Glutamatergic neuron (in vitro differentiated cells): ENCODE measurements at places on chromosomes 5 and 9. TPM values are rescaled to one million over a fixed set of nuclear protein-coding genes. Genes with fewer than 3 reads are reported as not detected.

GRCh38 chr9:91958174-91958573 is 8.1 kb upstream of the ROR2 start:
- H3K4me3 ChIP-seq = no peak overlapping the region
- H3K36me3 ChIP-seq = peaks cover 11% of the 10 kb centered on the region
- H3K4me1 ChIP-seq = no peaks in the 10 kb centered on the region

Gene FBXL7
- total RNA-seq = 25.3 TPM

- H3K27ac ChIP-seq = no peak overlapping the region
- H3K27me3 ChIP-seq = no peaks in the 10 kb centered on the region
- H3K36me3 ChIP-seq = peaks cover 26% of the 10 kb centered on the region
- no peak overlapping the region for H3K4me3 ChIP-seq
- no peak for DNase-seq
These were observed 43.5 kb downstream of the PTPDC1 start for GRCh38 chr9:94127806-94128205.

Gene MEGF9
- total RNA-seq = 25.4 TPM

Gene PCDHB13
- 12.7 TPM for total RNA-seq

GRCh38 chr5:45105491-45105994 is 296.8 kb downstream of the MRPS30 start:
- H3K27ac ChIP-seq = no peak overlapping the region
- H3K4me1 ChIP-seq = no peaks in the 10 kb centered on the region
- no peaks in the 10 kb centered on the region for H3K36me3 ChIP-seq
- H3K27me3 ChIP-seq = peaks cover 1% of the 10 kb centered on the region
- no peak for DNase-seq

DNA sequence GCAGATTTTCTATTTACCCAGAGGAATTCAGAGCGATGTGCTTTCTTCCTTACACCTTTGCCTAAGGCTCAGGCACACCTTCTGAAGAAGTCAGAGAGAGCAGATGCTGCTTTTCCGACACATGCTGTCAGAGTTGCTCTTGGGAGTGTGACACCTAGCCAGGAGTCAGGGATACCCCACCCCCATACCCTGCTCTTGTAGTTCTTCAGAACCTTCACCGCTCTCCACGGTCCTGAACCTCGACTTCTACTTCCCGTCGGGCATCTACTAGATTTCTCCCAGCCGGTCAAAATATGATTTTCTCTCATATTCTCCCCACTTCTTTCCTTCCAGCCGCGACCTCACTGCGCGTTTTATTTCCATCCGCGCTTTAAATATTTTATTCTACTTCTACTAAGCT is 1.7 kb downstream of the GRIN3A start:
- H3K4me1 ChIP-seq = peaks cover 2% of the 10 kb centered on the region
- no peak overlapping the region for H3K27ac ChIP-seq
- no peak for DNase-seq
- peaks cover 10% of the 10 kb centered on the region for H3K27me3 ChIP-seq

Gene FAM153A
- total RNA-seq = not detected

Gene ENC1
- total RNA-seq = 302 TPM

Gene SLC6A18
- not detected for total RNA-seq

GRCh38 chr5:126778675-126779403 is 1.9 kb downstream of the LMNB1 start:
- peaks cover 10% of the 10 kb centered on the region for H3K4me1 ChIP-seq
- DNase-seq = no peak

- DNase-seq = no peak
- no peak overlapping the region for H3K27ac ChIP-seq
- no peaks in the 10 kb centered on the region for H3K27me3 ChIP-seq
- H3K36me3 ChIP-seq = no peaks in the 10 kb centered on the region
- H3K4me3 ChIP-seq = no peak overlapping the region
These were observed 1158.6 kb upstream of the CDH6 start for GRCh38 chr5:30034870-30035269.

- H3K4me3 ChIP-seq = no peak overlapping the region
- no peaks in the 10 kb centered on the region for H3K36me3 ChIP-seq
- DNase-seq = no peak
- no peaks in the 10 kb centered on the region for H3K27me3 ChIP-seq
- H3K27ac ChIP-seq = no peak overlapping the region
These were observed 40.2 kb downstream of the FBXW11 start for GRCh38 chr5:171966270-171966669.

DNA sequence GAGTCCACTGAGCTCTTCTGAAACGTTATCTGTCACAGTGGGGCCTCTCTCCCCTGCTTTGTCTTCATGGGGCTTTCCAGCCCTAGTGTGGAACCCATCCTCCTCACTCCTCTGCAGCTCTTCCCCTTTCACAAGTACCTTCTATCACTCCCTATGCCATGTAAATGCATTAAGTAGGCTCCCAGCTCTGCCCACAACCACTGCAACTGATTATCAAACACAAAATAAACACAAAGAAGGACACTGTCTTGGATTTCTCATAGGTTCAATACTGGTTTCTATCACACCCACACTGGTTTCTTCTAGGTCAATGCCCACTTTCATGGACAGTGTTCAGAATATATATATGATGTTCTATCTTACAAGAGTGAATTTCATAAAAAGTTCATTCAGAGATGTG is 139.4 kb downstream of the GNAQ start:
- no peak overlapping the region for H3K27ac ChIP-seq
- H3K4me3 ChIP-seq = no peak overlapping the region
- H3K36me3 ChIP-seq = no peaks in the 10 kb centered on the region
- no peaks in the 10 kb centered on the region for H3K27me3 ChIP-seq
- no peak for DNase-seq
- peaks cover 10% of the 10 kb centered on the region for H3K4me1 ChIP-seq
